ENCODE measurements at places on chromosomes 4 and X. TPM values are rescaled to one million over a fixed set of nuclear protein-coding genes. Genes with fewer than 3 reads are reported as not detected.

GRCh38 chr4:119477412-119478053 lies 151.1 kb downstream of the PDE5A start:
- DNase-seq, result no peak
- H3K4me1 ChIP-seq, result peaks cover 22% of the 10 kb centered on the region
- H3K4me3 ChIP-seq, result no peak overlapping the region
- peaks cover 38% of the 10 kb centered on the region for H3K36me3 ChIP-seq
- H3K27ac ChIP-seq, result peak overlapping the region; percentile 45

DNA sequence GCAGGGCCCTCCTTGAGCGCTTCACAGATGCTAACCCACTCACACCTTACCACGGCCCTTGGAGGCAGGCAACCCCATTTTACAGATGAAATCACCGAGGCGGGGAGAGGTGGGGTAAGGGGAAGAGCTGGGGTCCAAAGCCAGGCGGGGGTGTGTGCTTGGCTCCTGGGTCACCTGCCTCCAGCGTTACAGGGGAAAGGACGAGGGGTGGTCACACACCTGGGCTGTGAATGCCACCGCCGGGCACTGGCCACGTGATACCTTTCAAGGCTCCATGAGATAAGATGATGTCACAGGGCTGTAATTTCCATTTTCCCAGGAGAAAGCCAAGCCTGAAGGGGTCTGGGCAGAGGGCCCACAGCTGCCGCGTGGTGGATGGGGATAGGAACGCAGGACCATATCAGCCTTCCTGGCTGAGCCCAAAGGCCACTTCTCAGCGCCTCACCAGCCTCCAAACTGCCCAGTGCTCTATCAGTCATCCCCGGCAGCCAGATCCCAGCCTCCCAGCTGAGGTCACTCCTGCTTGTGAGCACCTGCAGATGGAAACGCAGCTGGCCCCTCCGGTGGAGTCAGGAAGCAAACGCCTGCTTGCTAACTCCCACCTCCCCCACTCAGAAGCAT lies 62.4 kb upstream of the CRMP1 start:
- H3K4me3 ChIP-seq, result no peak overlapping the region
- no peaks in the 10 kb centered on the region for H3K36me3 ChIP-seq

DNA sequence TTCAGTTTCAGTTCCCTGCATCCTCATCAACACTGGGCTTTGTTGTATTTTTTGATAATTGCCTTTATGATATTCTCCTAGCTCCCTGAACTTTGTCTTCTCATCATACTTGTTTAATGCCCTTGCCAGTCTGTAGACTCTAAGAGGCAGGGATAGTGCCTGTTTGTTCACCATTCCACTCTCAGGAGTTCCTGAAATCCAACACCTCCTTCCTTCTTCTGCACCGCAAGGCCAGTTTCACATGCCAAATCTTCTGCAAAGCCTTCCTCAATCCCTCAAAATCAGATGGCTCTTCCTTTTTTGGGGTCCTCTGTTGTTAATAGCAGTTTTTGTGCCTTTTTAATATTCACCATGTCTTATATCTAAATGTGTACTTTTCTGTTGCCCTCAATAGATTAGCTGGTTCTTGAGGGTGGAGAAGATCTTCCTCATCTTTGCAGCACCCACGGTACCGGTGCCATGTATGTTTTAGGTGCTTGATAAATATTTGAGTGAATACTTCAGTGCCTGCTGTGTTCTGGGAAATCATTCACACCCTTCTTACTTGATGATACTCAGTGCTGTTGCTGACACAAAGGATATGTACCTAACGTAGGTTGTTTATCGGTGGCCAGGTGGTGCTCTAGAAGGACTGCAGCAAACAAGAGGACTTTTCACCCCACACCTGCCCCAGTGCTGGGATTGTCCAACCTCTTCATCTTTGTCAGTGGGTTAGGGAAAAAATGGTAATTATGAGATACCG lies 85.3 kb upstream of the LIMCH1 start:
- H3K27me3 ChIP-seq, result no peaks in the 10 kb centered on the region
- no peaks in the 10 kb centered on the region for H3K36me3 ChIP-seq
- H3K27ac ChIP-seq, result no peak overlapping the region
- peaks cover 71% of the 10 kb centered on the region for H3K4me1 ChIP-seq
- H3K4me3 ChIP-seq, result no peak overlapping the region
- no peak for DNase-seq

DNA sequence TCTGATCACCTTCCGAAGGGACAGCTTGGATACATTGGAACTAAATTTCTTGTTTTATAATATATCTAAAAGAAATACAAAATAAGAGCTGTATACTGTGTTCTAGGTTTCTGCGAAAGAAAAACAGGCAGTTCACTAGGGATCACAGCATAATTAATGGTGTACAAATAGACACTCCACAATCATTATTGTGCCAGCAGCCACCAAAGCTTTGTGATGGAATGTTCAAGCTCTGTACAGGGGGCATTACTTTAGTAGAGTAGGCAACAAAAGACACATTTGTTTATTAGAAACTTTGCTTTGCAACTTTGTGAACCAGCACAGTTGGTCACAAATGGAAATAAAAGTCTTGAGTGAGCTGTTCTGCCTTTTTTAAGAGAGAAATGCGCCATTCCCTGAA lies 49.3 kb downstream of the SGMS2 start:
- no peak overlapping the region for H3K4me3 ChIP-seq
- H3K27ac ChIP-seq, result no peak overlapping the region
- no peaks in the 10 kb centered on the region for H3K36me3 ChIP-seq
- H3K4me1 ChIP-seq, result peaks cover 30% of the 10 kb centered on the region
- H3K27me3 ChIP-seq, result no peaks in the 10 kb centered on the region
- no peak for DNase-seq

GRCh38 chr4:169236873-169237626 lies 33.7 kb downstream of the SH3RF1 start:
- no peak overlapping the region for H3K4me3 ChIP-seq
- H3K4me1 ChIP-seq, result peaks cover 68% of the 10 kb centered on the region
- no peak overlapping the region for H3K27ac ChIP-seq
- H3K36me3 ChIP-seq, result no peaks in the 10 kb centered on the region
- no peak for DNase-seq

DNA sequence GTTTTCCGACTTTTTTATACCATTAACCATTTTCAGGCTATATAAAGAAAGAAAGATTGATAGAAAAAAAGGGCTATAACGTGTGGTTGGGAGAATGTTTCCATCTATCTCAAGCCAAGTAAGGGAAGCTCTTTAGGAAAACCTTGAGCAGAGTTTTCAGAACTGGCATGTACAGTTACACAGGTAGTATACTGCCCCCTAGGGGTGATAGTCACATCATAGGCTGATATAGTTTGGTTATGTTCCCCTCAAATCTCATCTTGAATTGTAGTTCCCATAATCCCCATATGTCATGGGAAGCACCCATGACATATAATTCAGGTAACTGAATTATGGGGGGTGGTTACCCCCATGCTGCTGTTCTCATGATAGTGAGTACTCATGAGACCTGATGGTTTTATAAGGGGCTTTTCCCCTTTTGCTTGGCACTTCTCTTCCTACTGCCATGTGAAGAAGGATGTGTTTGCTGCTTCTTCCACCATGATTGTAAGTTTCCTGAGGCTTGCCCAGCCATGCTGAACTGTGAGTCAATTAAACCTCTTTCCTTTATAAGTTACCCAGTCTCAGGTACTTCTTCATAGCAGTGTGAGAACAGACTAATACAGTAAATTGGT lies 186.8 kb downstream of the TMA16 start:
- H3K36me3 ChIP-seq, result no peaks in the 10 kb centered on the region
- no peak for DNase-seq
- H3K27me3 ChIP-seq, result no peaks in the 10 kb centered on the region
- no peaks in the 10 kb centered on the region for H3K4me1 ChIP-seq
- H3K4me3 ChIP-seq, result no peak overlapping the region

DNA sequence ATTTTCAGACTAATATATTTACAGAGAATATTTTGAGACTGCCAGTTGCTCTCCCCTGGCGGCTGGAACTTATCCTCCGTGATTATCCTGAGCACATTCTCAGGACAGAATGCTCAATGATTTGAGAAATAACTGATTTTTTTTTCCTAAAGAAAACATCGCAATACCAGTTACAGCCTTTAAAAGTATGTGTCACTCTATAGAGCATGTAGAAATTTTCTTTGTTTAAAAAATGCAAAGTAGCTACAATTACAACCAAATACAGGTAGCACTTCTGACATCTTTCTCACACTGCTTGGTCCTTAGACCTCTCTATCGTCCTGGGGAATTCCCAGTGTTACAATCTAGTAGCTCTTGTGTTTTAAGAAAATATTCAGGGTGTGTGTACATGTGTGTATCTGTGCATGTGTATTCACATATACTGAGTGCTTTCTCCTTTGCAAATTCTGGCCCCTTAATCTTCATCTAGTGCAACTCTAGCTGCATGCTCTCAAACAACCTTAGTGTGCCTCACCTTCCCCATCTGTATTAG lies 13.8 kb downstream of the APBB2 start:
- no peaks in the 10 kb centered on the region for H3K27me3 ChIP-seq
- peaks cover 89% of the 10 kb centered on the region for H3K4me1 ChIP-seq
- no peaks in the 10 kb centered on the region for H3K36me3 ChIP-seq
- no peak overlapping the region for H3K4me3 ChIP-seq
- no peak for DNase-seq

GRCh38 chr4:26083987-26084386 lies 170.0 kb downstream of the SMIM20 start:
- H3K36me3 ChIP-seq, result no peaks in the 10 kb centered on the region
- DNase-seq, result no peak
- peaks cover 25% of the 10 kb centered on the region for H3K27me3 ChIP-seq
- H3K4me1 ChIP-seq, result peaks cover 25% of the 10 kb centered on the region

DNA sequence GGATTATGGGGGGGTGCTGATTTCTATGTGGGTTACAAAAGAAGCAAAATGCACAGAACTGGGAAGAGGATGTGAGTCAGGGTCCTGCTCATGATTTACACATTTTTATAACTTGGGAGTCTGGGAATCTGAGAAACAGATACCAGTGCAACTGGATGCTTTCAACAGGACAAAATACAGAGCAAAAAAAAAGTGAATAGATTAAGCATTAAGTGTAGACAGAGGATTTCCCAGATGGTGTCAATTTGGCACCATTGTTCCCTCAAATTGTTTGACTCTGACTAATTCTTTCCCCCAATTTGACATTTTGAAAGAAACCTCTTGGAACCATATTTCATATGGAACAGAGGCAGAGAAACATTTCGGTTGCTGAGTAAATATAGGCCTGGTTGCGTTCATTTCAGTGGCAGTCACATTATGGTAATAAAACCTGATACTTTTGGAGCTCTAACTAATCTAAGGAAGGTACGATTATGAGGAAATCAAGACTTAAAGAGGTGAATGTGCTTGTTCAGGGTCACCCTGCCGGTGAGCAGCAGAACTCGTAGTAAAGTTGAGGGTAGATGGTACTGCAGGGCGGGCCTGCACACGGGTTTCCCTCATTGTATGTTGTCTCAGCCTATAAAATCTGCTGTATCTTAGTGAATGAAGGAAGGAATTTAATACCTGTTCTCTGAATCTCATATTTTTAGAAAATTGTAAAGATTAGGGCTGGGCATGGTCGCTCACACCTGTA lies 18.7 kb upstream of the CDKL5 start:
- no peak overlapping the region for H3K27ac ChIP-seq
- no peaks in the 10 kb centered on the region for H3K27me3 ChIP-seq
- H3K36me3 ChIP-seq, result no peaks in the 10 kb centered on the region
- H3K4me1 ChIP-seq, result no peaks in the 10 kb centered on the region
- H3K4me3 ChIP-seq, result no peak overlapping the region
- no peak for DNase-seq

DNA sequence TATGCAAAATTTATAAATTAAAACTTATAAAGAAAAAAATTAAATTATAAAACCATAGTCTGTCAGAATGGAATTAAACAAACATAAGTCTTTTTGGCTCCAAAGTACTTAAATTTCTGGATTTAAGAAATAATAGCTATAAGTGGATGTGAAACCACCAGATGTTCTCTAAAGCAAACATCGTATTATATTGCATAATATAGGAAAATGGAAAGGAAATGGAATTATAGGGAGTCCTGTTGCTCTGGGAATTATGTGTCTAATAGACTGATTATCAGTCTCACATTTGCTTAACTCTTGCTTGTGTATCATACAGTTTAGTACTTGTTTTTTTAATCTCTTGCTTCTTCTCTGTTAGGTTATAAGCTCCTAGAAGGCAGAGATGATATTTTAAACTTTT lies 819.2 kb downstream of the RAPGEF2 start:
- H3K27me3 ChIP-seq, result no peaks in the 10 kb centered on the region
- H3K4me1 ChIP-seq, result no peaks in the 10 kb centered on the region
- no peak overlapping the region for H3K4me3 ChIP-seq
- DNase-seq, result no peak
- H3K36me3 ChIP-seq, result no peaks in the 10 kb centered on the region

DNA sequence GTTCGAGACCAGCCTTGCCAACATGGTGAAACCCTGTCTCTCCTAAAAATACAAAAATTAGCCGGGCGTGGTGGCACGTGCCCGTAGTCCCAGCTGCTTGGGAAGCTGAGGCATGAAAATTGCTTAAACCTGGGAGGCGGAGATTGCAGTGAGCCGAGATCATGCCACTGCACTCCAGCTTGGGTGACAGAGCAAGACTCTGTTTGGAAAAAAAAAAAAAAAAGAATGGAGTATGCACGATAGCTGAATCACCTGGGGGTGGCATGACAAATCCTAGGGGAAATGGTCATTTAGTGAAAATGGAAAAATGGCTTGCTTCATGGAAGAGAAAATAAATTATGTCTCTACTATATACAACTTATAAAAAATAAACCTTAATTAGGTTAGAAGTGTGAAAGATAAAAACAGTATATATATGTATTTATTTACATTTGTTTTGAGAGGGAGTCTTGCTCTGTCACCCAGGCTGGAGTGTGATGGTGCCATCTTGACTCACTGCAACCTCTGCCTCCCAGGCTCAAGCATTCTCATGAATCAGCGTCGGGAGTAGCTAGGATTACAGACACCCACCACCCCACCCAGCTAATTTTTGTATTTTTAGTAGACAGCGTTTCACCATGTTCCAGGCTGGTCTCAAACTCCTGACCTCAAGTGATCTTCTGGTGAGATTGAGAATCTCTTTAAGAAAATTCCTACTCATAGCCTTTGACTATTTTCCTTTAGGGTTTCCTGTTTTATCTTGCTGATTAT lies 19.3 kb upstream of the ING2 start:
- DNase-seq, result no peak
- no peaks in the 10 kb centered on the region for H3K27me3 ChIP-seq
- H3K4me1 ChIP-seq, result no peaks in the 10 kb centered on the region
- H3K4me3 ChIP-seq, result no peak overlapping the region

- DNase-seq, result no peak
- peaks cover 90% of the 10 kb centered on the region for H3K4me1 ChIP-seq
- H3K36me3 ChIP-seq, result no peaks in the 10 kb centered on the region
- peak overlapping the region; percentile 94 for H3K27ac ChIP-seq
- H3K4me3 ChIP-seq, result peak overlapping the region; percentile 90
- H3K27me3 ChIP-seq, result no peaks in the 10 kb centered on the region
These were observed 3.3 kb downstream of the PGRMC2 start for GRCh38 chr4:128284317-128284716.

DNA sequence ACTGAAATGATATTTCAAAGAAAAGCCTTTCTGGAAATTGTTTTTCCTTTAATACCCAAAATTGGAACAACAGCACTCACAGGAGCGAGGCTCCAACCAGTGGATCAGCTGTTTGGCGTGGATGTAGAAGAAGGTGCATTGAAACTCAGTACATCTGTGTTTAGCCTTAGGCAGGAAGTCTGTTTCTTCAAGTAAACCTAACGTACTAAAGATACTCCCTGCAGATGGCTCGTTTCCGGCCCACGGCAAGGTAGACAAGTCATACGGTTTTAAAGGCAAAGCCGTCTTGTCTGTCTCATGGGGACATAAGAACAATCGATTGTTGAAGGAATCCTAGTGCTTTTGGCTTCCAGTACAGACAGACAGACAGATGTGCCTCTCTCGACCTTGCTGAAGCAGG lies 50.0 kb upstream of the CLCN4 start:
- peak overlapping the region; percentile 76 for H3K27ac ChIP-seq
- DNase-seq, result no peak
- peaks cover 69% of the 10 kb centered on the region for H3K4me1 ChIP-seq
- H3K4me3 ChIP-seq, result no peak overlapping the region

PAGE1 gene
- total RNA-seq, result not detected

NSG1 gene
- total RNA-seq, result 14.3 TPM

SPP1 gene
- total RNA-seq, result 3.7 TPM

All from left ventricle myocardium inferior (tissue), 1 donor.